Posterior vena cava (tissue), 2 donors: ENCODE measurements at places on chromosomes 3 and 15.

- DNase-seq = no peak
Observed at GRCh38 chr3:69970827-69971226, 28.7 kb upstream of the SAMMSON start.

GRCh38 chr15:78790027-78790426 lies 21.2 kb downstream of the ADAMTS7 start:
- no peak for DNase-seq

GRCh38 chr3:51395493-51396213 lies 4.6 kb downstream of the RBM15B start:
- DNase-seq = no peak

DNA sequence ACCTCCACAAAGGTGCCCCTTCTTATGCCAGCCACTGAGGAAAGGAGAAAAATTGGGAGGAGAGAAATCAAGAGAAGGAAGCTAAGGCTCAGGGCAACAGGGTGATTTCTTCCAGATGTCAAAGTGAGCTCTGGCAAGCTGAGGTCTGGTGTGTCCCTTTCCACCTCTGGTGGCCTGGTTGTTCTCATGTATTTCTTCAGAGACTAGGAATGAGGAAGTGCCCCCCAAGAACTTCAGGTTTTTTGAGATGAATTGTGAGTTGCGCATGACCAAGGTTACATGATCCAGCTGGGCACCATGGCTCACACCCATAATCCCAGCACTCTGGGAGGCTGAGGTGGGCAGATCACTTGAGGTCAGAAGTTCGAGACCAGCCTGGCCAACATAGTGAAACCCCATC lies 5.6 kb downstream of the RAB6B start:
- DNase-seq = peak; percentile 46
